ENCODE measurements at places on chromosomes 3 and 15.

- DNase-seq: no peak
These were observed 159.8 kb upstream of the MITF start for GRCh38 chr3:69579306-69580041.

DNA sequence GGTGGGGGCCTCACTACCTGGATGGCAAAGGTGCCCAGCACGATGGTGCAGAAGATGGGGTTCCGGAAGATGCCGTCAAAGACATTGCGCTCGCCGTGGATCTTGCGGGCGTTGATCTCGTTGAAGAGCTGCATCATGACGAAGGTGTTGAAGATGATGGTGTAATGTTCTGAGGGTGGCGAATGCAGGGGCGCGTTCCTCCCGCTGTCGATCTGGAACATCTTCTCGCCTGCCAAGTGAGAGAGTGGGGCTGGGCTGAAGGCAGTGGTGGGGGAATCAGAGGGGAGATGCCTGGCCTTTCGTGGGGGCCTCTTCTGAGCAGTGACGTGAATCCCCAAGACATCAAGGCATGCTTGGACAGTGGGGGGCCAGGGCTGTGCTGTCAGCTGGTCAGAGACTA is 19.6 kb upstream of the SEC13 start:
- no peak for DNase-seq

DNA sequence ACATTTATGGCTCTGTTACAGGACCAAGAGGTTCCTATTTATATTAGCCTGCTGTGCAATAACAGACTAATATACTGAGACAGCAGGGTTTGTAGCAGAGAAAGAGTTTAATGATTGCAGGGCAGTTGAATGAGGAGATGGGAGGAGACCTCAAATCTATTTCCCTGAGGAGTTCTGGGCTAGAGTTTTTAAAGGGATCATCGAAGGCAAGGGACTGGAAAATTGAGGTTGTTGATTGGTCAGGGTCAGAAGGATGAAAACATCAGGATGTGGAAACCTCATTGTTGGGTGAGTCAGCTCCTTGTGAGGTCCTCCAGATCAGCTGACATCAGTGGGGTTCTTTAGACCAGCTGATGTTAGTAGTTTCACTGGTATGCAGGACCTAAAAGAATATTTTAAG is 60.6 kb upstream of the GOLGA8B start:
- DNase-seq: no peak

- no peak for DNase-seq
These were observed 51.5 kb downstream of the IGF1R start for GRCh38 chr15:98699591-98700424.

- DNase-seq: no peak
These were observed 264.6 kb downstream of the THSD4 start for GRCh38 chr15:71379893-71380292.

- DNase-seq: no peak
These were observed 2.1 kb upstream of the ANXA2 start for GRCh38 chr15:60399931-60400330.

GRCh38 chr3:109559389-109559788 is 222.0 kb upstream of the DPPA4 start:
- DNase-seq: no peak

All from NCI-H1048 (cell line).